ENCODE measurements at places on chromosomes 7 and 10. TPM values are rescaled to one million over a fixed set of nuclear protein-coding genes. Genes with fewer than 3 reads are reported as not detected.

- H3K4me3 ChIP-seq: no peak overlapping the region
- H3K27ac ChIP-seq: no peak overlapping the region
- no peaks in the 10 kb centered on the region for H3K4me1 ChIP-seq
- DNase-seq: no peak
Measured at GRCh38 chr10:125953778-125954385, 57.5 kb downstream of the FANK1 start.

GRCh38 chr10:23481363-23481961 lies 42.6 kb downstream of the OTUD1 start:
- H3K4me3 ChIP-seq: no peak overlapping the region
- no peaks in the 10 kb centered on the region for H3K36me3 ChIP-seq
- no peaks in the 10 kb centered on the region for H3K27me3 ChIP-seq
- no peaks in the 10 kb centered on the region for H3K4me1 ChIP-seq
- H3K27ac ChIP-seq: no peak overlapping the region

The GIMAP4 gene
- total RNA-seq: not detected

The MMP21 gene
- total RNA-seq: not detected

The ENTPD1 gene
- total RNA-seq: 1.9 TPM

GRCh38 chr10:96389785-96390184 lies 31.0 kb upstream of the OPALIN start:
- H3K36me3 ChIP-seq: no peaks in the 10 kb centered on the region
- no peaks in the 10 kb centered on the region for H3K4me1 ChIP-seq
- DNase-seq: no peak
- H3K27ac ChIP-seq: no peak overlapping the region
- no peaks in the 10 kb centered on the region for H3K27me3 ChIP-seq
- no peak overlapping the region for H3K4me3 ChIP-seq

DNA sequence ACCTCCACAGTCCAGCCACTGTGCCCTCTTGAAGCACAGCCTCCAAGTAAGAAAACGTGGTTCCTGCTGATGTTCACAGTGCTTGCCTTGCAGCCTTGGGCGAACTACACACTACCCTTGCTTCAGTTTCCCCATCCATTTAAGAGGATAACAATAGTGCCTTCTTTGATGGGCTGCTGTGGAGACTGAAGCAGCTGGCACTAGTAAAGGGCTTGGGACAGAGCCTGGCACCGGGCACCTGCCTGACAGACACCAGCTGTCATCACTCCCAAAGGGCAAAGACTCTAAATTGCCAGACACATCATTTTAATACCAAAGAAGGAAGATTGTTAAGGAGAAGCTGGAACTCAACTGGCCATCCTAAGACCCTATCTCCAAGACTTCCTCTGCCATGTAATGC lies 3.1 kb upstream of the C10orf90 start:
- no peaks in the 10 kb centered on the region for H3K27me3 ChIP-seq
- H3K4me3 ChIP-seq: no peak overlapping the region
- H3K36me3 ChIP-seq: peaks cover 3% of the 10 kb centered on the region
- no peak for DNase-seq
- H3K27ac ChIP-seq: no peak overlapping the region

DNA sequence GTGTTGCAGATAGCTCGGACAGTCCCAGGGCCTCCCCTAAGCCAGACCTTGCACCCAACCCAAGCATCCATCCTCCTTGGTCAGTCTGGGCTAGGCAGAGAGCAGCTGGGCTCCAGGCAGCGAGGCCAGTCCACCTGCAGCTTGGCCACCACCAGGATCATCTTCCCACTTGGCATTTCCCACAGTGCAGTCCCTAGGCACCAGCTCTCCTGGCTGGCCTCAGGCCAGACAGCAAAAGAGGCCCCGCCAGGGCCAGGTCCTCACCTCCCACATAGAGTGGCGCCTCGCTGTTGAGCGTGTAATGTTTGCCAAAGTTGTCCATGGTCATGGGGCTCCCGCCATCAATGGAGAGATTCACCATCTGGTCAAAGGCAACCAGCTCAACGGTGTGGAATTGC lies 171.7 kb downstream of the LCOR start:
- peaks cover 2% of the 10 kb centered on the region for H3K36me3 ChIP-seq
- no peak overlapping the region for H3K4me3 ChIP-seq
- no peaks in the 10 kb centered on the region for H3K4me1 ChIP-seq
- H3K27ac ChIP-seq: no peak overlapping the region
- DNase-seq: no peak

DNA sequence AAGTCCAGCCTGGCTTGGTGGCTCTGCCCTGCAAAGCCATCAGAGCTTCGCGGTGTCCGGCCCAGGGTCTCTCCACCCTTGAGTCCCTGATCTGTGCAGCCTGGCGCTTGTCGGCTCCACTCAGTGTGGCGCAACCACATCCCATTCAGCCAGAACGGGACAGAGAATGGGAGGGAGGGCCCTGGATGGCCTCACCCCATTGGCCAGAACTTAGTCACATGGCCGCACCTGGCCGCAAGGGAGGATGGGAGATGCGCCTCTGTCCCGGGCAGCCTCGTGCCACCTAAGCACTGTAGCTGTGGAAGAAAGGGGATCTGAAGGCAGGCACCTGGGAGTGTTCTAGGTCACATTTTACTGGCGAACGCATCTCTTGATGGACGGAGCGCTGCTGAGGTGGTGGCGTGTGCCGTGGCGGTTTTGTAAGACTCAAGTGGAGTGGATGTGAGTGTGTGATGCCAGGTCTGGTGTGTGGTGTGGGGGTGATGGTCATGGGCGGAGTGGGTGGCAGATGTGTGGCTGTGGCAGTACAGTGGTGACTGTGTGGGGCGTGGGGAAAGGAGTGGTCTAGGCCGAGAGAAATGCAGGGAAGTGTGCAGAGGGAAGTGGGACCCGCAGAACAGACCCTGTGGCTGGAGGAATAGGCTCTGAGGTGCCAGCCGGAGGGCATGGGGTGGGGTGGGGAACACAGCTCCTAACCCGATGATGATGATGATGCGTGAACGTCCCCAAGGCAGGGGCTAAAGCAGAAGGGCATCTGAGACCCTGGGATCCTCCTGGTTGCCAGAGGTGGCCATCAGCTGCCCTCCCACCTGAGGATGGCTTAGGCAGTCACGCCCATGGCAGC lies 19.0 kb downstream of the CLEC2L start:
- H3K4me3 ChIP-seq: no peak overlapping the region
- no peak overlapping the region for H3K27ac ChIP-seq
- no peaks in the 10 kb centered on the region for H3K27me3 ChIP-seq
- H3K4me1 ChIP-seq: peaks cover 4% of the 10 kb centered on the region
